ENCODE measurements at places on chromosomes 7 and 10. TPM values are rescaled to one million over a fixed set of nuclear protein-coding genes. Genes with fewer than 3 reads are reported as not detected.

- DNase-seq: no peak
Observed at GRCh38 chr10:77622889-77623291, 14.7 kb downstream of the KCNMA1 start.

DNA sequence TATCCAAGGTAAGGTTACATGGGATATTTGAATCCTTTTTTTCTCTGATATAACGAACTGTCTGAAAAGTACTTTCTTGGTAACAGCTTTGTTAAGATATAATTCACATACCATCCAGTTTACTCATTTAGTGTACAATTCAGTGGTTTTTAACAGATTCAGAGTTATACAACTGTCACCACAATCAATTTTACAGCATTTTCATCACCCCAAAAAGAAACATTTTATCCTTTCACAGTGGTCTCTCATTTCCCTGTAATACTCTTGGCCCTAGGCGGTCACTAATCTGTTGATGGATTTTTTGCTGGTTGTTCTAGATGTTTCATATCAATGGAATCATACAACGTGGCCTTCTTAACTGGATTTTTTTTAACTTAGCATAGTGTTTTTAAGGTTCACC, 91.6 kb downstream of the GLCCI1 start:
- DNase-seq: no peak

- no peak for DNase-seq
Observed at GRCh38 chr7:131225619-131226513, 101.8 kb upstream of the MKLN1 start.

The PDE1C gene
- total RNA-seq: 35.8 TPM

DNA sequence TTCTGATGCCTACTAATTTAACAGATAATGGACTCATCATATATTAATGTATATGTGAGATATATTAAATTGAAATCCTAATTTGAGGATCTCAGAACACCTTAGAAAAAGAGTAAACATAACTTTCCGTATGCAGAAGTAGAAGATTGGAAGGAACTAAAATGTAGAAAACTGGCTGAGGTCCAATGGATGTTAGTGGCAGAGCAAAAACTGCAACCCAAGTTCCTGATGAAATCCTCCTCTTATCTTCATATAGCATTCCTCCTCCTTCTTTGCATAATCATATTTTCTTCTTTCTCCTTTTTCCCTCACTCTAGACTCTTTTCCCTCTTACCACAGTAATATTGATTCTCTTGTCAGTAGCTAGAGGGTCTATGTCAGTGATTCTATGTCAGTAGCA, 6.0 kb downstream of the INA start:
- DNase-seq: no peak

DNA sequence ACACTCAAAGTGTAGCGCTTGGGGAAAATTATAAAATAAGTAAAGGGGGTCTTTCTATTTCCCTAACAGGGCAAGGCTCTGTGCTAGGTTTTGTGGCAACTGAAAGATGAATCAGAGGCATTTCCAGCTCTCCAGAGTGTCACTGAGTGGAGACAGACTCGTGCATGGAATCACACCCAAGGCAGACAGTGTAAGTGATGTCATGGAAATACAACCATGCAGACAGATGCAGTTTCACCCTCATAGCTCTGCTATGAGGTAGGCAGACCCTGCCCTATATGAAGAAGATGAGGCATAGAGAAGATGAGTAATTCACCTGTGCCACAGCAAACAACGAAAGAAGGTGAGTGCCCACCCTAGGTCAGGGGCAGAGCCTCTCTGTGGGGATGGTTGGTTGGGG, 57.2 kb upstream of the PITRM1 start:
- DNase-seq: peak; percentile 29

DNA sequence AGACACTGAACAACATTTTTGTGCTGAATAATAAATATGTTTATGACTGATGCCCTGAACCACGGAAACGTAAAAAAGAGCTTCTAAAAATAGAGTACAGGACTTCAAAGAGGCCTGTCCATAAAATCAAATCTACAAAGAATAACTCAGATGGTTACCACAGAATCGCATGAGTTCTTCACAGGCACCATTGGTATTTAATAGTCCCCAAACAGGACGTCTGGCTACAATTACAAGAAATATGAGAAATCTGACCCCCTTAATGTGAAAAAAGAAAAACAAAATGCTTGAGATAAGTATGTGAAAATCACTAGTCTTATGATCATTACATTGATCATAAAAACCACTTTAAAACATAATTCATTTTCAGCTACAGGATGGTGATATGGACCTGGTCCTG, 20.8 kb downstream of the CYTH3 start:
- DNase-seq: no peak

The SLC12A9 gene
- total RNA-seq: 20.7 TPM

- DNase-seq: no peak
Observed at GRCh38 chr7:2504889-2505375, 14.6 kb upstream of the LFNG start.

DNA sequence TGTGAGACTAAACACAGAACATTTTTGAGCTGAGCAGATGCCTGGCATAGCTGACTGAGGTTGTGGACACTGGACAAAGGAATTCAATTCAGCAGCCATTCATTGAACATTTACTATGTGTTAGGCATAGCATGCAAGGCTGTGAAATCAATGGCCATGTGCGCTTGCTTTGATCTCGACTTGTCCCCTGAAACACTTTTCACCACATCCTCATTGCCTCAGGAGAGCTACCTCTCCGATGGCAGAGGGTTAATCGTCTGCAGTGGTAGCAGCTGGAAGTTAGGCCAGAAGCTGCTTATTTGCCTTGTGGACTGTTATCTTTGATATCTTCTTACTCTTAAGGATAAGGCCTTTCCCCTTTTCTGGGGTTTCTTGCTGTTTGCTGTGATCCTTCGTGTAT, 297.8 kb downstream of the AUTS2 start:
- no peak for DNase-seq

DNA sequence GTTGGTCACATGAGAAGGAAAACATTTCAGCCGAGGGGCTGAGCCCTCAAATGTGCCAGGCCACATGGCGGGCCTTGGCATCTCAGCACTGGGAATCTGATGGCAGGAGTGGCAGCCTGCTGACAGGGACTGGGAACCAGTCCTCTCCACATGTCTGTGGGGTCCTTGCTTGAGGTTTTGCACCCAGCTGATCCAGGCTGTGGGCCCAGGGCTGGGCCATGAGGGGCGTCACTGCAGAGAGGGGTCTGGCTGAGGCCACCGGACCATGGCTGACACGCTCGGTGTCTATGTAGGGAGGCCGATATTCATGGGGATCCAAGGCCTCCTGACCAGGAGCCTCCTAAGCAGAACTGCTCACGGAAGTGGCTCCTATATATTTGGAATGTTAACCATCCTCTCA, 31.0 kb upstream of the PWWP2B start:
- DNase-seq: no peak

DNA sequence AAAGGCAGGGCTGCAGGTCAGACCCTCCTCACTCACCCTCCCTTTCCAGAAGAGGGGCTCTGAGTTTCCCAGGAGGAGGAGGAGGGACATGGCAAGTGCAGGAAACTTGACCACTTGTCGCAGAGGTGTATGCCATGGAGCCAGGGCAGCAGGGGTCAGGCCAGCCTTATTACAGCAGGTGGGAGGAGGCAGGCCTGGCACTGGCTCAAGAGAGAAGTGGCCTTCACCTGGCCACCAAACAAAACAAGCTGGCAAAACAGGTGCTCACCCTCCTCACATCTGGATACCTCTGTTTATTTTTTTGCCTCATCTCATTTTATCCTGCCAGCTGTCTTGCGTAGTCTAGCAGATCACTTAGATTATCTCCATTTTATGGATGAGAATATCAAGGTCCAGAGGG, 12.5 kb downstream of the COL13A1 start:
- DNase-seq: no peak

DNA sequence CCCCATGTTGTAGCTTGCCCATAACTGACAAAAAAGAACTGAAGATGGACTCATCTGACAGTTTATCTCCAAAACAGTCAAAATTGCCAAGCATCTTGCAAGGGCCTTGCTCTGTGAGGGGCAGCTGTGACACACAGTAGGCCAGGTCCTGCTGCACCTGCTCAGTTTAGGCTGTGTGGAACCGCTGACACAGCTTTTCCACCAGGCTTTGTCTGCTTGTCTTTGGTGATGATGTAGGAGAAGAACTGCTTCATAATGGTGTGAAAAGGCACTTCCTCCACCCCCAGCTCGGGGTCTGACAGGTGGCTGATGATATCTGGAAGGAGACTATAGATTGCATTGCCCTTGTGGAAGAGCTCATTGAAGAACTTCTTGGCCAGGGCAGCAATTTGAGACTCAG, 92.6 kb downstream of the NPSR1 start:
- DNase-seq: no peak

DNA sequence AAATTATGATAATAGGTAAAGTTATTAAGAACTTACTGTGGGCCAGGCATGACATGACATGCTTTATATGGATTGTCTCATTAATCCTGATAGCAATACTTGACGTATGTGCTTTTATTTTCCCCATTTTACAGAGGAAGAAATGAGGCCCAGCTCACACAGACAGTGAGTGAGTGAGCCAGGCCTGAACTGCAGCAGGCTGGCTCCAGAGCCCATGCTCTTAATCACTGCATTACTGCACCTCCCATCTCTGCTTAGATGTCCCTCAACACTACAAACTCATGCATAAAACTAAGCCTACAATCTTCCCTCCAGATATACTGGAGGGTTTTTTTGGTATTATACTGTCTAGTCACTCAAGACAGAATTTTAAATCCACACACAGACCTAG, 68.5 kb upstream of the OSBPL3 start:
- no peak for DNase-seq

DNA sequence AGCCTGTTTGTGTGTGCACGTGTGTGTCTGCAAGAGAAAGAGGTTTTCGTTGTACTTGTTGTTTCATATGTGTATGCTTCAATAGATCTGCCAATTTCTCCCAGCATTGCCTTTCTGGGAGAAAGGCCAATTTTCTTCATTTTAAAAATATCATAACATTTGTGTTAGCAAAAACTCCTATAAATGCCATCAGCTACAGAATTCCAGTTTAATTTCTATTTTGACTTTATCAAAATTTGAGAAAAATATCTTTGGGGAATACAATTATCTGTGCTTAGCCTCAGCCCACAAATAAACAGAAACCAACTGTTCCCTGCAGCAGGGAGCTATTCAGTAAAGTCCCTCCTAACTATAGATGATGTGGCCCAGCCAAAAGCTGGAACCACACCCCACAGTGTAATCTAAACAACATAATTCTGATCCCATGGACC, 68.3 kb upstream of the MGMT start:
- DNase-seq: no peak

The FAM180A gene
- total RNA-seq: not detected

DNA sequence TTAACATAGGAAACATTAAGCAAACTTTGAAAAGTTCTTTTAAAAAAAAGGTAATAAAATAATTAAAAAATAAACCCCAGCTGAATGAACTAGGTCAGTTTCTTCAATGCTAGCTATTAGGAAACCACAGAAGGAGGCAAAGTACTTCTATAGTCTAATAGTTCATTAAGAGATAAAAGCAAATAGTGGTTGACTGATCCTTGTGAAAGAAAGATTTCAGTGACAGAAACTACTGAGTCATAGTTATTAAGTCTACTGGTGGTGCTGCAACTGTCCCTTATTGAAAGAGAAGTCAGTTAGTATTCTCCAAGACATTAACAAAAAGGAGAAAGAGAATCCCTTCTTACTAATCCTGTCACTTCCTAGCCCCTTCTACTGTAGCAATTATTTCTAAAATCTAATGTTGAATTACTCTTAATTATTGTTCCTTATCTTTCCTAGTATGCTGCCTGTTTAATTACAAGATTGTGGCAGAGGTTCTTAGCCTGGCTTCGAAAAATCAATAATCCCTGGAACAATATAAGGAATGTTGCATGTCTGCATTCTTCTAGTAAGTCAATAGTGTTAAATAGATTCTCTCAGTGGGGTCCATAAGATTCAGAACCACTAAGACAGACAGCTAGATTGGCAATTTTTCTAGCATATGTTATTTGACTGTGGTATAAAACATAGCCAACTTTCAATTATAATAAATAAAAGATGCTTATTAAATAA, 18.2 kb downstream of the TCTN3 start:
- no peak for DNase-seq

- DNase-seq: no peak
Observed at GRCh38 chr7:150516956-150517745, 2.5 kb downstream of the GIMAP7 start.

The TMEM229A gene
- not detected for total RNA-seq

- DNase-seq: no peak
Observed at GRCh38 chr7:47743965-47744591, 162.2 kb upstream of the TNS3 start.

DNA sequence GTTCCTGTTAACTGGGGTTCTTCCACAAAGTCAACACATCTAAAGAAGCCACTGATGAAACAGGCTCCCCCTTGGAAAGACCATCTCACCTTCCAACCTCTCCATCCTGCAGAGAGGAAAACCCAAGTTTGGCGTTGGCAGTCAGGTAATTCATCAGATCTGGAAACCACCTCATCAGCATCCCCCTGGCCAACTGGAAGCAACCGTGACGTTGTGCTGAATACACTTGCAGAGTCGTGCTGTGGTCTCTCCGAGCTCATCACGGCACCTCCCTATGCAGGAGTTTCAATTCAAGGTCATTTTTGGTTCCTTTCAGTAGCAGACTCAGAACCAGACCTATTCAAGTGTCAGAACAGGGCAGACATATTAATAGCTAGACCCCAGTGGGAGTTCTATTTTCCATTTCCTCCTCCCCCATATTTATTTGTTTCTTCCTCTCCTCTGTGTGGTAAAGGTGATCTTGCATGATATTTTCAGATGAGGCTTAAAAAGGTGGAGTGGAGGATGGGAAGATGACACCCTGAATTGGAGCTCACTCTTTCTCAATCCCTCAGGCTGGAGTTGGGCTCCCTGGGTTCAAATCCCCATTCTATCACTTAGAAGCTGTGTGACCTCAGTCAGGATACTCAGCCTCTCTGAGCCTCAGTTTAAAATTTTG, 149.1 kb upstream of the ADO start:
- DNase-seq: no peak

DNA sequence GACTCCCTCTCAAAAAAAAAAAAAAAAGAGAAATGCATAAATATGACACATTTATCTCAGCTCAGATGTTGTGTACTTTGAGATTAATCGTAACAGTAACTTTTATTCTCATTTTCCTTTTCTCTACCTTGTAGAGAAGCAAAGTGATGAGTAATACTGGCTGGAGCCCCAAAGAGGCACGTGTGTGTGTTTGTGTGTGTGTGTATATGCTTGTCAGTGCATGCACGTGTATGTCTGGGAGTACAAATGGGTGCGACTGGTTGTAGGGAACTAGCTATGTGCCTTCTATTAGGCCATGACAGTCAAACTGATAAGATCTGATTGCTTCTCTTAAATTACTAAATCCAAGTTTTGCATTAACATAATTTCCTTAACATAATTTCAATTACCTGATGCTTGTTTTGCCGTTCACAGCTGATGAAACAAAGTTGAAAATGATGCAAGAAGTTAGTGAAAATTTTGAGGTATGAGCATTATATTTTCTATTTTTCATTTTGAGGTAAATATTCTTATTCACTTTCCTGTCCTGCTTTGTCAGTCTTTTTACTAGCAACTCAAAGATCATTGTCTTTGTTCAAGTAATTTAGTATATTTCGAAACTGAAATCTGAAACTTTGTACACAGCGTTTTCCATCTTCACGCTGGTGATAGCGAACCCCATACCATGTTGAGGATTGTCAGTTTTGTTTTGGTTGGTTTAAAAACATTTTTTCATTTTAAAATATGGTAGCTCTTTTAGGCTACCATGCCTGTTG, 3.4 kb downstream of the TRRAP start:
- peak; percentile 39 for DNase-seq

GRCh38 chr7:127983804-127984332, 47.4 kb downstream of the LRRC4 start:
- DNase-seq: peak; percentile 20
